Uterine smooth muscle cell (primary cell): ENCODE measurements at places on chromosomes 2 and 18. TPM values are rescaled to one million over a fixed set of nuclear protein-coding genes. Genes with fewer than 3 reads are reported as not detected.

TXNDC2 gene
- 0.12 and 0.22 TPM in 2 replicates for total RNA-seq

DYNC1I2 gene
- 128 and 165 TPM in 2 replicates for total RNA-seq

RSAD2 gene
- 1.00 and 1.5 TPM in 2 replicates for total RNA-seq

GPC1 gene
- 70.9 and 115 TPM in 2 replicates for total RNA-seq

RRM2 gene
- 21.0 and 76.0 TPM in 2 replicates for total RNA-seq

FOXD4L1 gene
- total RNA-seq: 0.12 TPM in 1 of 2 replicates, not detected in the other

SIX3 gene
- total RNA-seq: under 0.01 TPM in 1 of 2 replicates, not detected in the other

MC4R gene
- total RNA-seq: not detected in 2 replicates

RAMP1 gene
- total RNA-seq: 13.1 and 40.0 TPM in 2 replicates

HJURP gene
- total RNA-seq: 15.7 and 46.5 TPM in 2 replicates

C2orf92 gene
- total RNA-seq: 2.0 and 2.5 TPM in 2 replicates

CROCC2 gene
- under 0.01 TPM in 1 of 2 replicates, not detected in the other for total RNA-seq

ADD2 gene
- 0.37 and 0.55 TPM in 2 replicates for total RNA-seq

ZEB2 gene
- total RNA-seq: 44.4 and 49.6 TPM in 2 replicates

NEU2 gene
- total RNA-seq: not detected in 2 replicates

LDLRAD4 gene
- 0.22 and 1.1 TPM in 2 replicates for total RNA-seq

PLEKHH2 gene
- 11.7 and 20.6 TPM in 2 replicates for total RNA-seq

C2orf15 gene
- total RNA-seq: not detected in 2 replicates

RGPD6 gene
- total RNA-seq: 24.9 and 51.2 TPM in 2 replicates

RMDN2 gene
- 3.2 and 3.7 TPM in 2 replicates for total RNA-seq

SCN1A gene
- 0.11 and 0.75 TPM in 2 replicates for total RNA-seq

TMEM200C gene
- 0.11 and 0.12 TPM in 2 replicates for total RNA-seq

UGGT1 gene
- total RNA-seq: 119 and 142 TPM in 2 replicates

DES gene
- 284 and 858 TPM in 2 replicates for total RNA-seq

TCF23 gene
- not detected in 2 replicates for total RNA-seq

FEV gene
- total RNA-seq: not detected in 2 replicates

ANKRD44 gene
- total RNA-seq: 34.2 and 41.5 TPM in 2 replicates

ATOH8 gene
- total RNA-seq: 4.5 and 5.1 TPM in 2 replicates

FIGN gene
- total RNA-seq: 1.4 and 1.7 TPM in 2 replicates

CFC1 gene
- total RNA-seq: not detected in 2 replicates

GCG gene
- total RNA-seq: not detected in 2 replicates

CMPK2 gene
- total RNA-seq: 2.9 and 15.4 TPM in 2 replicates

RASGRP3 gene
- total RNA-seq: 0.62 and 2.9 TPM in 2 replicates

DLX2 gene
- total RNA-seq: under 0.01 TPM in 1 of 2 replicates, not detected in the other
